ENCODE measurements at places on chromosomes 12 and 14.

- no peak for DNase-seq
Observed at GRCh38 chr14:93676416-93676958, 111.8 kb downstream of the PRIMA1 start.

- DNase-seq = no peak
Observed at GRCh38 chr12:16155938-16156337, 121.5 kb downstream of the SLC15A5 start.

DNA sequence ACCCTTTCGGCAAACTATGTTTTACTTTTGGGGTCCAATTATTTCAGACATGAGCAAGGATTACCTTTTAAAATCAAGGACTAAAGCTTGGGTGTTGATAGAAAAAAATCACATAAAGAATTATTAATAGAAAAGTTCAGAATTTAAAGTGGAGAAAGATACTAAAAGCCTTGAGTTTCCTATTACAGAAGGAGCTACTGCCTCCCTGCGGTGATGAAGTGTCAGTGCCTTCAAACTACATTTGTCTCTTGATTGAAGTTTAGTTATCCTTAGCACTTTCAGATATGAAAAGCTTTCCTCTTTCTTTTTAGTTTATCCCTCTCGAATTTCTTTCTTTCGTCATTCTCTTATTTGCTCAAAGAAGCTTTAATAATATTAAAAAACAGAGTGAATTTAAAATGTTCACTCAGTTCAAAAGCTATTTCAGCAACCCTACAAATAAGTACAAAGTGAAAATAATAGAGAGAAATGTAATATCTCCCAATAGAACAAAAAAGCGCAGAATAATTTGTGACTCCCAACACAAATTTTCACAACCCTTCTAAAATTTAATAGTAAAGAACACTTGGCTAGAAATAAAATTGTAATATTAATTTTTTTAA, 87.6 kb downstream of the SEC23A start:
- DNase-seq = no peak

GRCh38 chr14:22892488-22892887, 9.5 kb downstream of the REM2 start:
- no peak for DNase-seq

Measured in right hindlimb (tissue), 1 donor.